ENCODE measurements at places on chromosomes 7 and 10.

DNA sequence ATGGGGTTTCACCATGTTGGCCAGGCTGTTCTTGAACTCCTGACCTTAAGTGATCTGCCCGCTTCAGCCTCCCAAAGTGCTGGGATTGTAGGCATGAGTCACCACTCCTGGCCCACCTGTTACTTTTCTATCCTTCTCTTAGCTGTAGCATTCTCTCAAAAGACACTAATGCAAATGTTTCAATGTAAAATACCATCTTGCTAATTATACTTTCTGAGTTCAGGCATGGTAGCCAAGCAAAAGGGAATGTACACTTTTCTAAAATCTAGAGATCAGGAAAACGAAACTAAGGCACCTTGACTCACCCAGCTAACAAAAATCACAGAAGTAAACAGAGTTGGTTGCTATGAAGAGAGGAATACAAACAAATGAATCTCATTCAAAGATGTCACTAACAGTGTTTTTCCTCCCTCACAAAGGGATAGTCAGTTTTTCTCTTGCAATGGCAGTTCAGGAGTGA is 401.0 kb upstream of the NRP1 start:
- DNase-seq: no peak

GRCh38 chr10:92790440-92790839 is 57.9 kb upstream of the EXOC6 start:
- no peak for DNase-seq

GRCh38 chr7:18548534-18548933 is 53.0 kb downstream of the HDAC9 start:
- no peak for DNase-seq

- DNase-seq: no peak
These were observed 117.9 kb downstream of the ADCY1 start for GRCh38 chr7:45692031-45692430.

DNA sequence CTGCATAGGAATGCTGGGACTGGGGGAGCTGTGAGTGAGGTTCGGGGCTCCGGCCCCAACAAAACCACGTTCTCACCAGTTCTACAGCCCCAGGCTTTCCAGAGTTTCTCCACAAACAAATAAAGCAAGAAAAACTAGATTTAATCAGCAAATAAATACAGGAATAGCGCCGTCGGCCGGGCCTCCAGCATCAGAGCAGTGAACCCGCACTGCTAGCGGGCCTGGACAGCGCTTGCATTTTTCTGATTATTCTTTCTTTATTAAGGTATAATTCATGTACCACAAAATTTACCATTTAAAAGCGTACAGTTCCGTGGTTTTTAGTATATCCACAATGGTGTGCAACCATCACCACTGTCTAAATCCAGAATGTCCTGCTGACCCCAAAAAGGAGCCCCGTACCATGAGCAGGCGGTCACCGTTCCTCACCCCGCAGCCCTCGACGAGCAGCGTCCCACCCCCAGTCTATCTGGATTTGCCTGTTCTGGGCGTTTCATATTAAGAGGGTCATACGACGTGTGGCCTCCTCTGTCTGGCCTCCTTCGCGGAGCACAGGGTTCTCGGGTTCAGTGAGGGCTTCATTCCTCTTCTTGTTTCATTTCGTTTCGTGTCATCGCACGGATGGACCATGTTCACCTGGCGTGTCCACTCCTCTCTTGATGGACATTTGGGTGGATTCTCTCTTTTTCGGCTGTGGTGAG is 35.5 kb upstream of the FOXL3 start:
- no peak for DNase-seq

DNA sequence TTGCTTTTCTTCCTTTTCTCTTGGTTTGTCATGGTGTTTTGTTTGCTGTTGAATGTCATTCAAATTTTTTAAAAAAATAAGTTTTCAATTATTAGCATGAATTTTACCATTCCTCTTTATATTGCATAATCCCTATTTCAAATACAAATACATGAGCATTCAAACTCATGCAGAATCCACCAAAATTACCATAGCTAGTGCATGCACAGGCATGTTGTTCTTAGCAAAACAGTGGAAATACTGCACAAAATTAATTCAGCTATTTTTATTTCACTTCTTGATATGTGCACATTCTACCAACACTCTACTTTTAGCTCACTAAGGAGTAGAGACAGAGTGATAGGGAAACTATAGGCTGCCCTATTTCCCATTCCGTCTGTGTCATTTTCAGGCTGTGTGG is 670.1 kb upstream of the LRRN3 start:
- no peak for DNase-seq

- DNase-seq: peak; percentile 55
These were observed 948 bp downstream of the TMEM229A start for GRCh38 chr7:124031919-124032318.

DNA sequence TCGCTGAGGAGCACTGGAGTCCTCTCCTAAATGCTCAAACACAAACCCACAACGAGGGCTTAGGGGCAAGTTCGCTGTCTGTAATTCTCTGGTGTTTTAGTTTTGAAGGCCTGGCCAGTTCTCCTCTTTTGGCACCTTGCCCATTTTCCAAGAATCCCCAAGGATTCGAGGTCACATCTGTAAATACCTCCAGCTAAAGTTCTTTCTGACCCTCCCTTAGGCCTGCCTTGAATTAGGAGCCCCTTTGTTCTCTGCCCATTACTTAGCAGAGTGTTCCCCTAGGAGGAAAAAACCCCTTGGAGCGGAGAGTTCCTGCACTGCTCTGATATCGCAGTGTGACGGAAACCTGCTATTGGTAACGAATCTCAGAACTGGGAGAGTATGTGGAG is 743 bp upstream of the PYROXD2 start:
- DNase-seq: no peak

GRCh38 chr7:70710651-70711050 is 421.3 kb upstream of the GALNT17 start:
- DNase-seq: no peak

- DNase-seq: no peak
These were observed 268.0 kb upstream of the ZMIZ1 start for GRCh38 chr10:78800535-78801320.

DNA sequence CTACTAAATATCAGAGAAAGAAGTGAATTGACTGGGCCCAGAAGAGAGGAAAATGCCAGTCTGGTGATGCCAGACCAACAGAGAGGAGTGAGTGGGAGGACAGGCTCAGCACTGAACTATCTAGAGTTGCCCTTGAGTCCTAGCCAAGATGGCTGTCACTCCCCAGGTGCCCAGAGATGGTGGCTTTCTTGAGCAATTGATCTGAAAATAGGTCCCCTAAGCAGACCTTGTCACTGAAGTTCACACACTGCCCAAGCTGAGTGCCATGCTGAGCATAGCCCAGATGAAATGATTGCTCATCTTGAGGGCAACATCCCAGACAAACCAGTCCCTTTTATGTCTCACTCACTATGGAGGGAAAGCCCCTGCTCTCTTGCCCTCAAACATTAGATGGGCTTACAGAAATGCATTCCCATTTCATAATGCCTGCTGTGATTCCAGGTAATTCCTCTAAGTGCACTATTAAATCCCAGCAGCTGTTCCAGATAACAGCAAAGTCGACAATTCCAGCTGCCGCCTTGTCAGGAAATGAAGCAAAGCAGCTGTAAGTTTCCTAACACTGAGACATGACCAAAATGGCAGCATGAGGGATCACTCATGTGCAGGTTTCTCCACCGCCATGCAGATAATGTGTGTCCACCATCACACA is 329.4 kb downstream of the KCNMA1 start:
- DNase-seq: no peak

DNA sequence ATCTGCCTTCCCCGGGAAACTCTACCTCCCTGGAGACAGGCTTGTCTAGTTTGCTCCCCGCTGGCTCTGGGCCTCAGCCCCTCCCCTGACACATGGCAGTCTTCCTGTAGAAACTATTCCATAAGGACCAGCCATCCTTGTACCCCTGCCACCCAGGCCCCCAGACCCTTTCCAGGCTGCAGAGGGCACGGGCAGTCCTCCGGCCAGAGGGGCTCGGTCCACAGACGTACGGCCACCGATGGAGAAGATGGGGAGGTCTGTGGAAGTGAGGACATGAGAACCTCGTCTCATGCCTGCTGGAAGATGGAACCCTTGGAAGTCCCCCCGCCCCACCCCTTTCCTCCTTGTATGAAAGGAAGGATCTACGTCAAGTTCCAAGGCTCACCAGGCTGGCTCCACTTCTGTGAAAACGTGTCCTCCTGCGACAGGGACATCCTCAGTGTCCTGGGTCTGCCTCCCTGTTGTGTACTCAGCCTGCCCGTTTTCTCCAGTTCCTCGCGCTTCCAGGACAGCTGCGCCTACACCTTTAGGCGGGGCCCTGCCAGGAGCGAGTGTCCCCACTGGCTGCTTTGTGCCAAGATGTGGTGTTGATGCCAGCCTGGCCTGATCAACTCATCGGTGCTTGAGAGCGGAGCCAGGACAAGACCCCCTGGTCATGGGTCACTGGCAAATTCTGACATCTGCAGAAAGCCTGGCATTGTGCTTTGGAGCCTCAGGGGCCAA is 414.9 kb downstream of the GLRX3 start:
- no peak for DNase-seq

GRCh38 chr10:93006435-93007039 is 54.1 kb upstream of the CYP26C1 start:
- DNase-seq: no peak

DNA sequence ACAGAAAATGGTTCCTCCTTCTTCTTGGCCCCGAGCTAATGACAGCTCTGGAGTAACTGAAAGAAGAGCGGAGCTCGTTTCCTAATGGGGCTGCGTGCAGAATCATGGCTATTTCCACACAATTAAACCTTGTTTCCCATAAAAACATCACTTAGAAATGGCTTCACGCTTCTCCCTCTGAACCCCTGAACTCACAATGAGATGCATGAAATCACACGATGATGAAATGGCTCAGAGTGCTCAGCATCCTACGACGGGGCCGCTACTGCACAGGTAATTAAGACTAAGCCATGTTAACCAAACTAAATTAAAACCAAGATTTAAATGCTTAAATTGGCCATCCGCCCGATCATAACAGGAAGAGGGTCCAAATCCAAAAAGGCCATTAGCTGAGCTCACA is 80.0 kb upstream of the DNAAF5 start:
- no peak for DNase-seq

- no peak for DNase-seq
These were observed 17.3 kb downstream of the GNA12 start for GRCh38 chr7:2826771-2827170.

GRCh38 chr7:148521271-148521670 is 69.3 kb upstream of the C7orf33 start:
- no peak for DNase-seq

DNA sequence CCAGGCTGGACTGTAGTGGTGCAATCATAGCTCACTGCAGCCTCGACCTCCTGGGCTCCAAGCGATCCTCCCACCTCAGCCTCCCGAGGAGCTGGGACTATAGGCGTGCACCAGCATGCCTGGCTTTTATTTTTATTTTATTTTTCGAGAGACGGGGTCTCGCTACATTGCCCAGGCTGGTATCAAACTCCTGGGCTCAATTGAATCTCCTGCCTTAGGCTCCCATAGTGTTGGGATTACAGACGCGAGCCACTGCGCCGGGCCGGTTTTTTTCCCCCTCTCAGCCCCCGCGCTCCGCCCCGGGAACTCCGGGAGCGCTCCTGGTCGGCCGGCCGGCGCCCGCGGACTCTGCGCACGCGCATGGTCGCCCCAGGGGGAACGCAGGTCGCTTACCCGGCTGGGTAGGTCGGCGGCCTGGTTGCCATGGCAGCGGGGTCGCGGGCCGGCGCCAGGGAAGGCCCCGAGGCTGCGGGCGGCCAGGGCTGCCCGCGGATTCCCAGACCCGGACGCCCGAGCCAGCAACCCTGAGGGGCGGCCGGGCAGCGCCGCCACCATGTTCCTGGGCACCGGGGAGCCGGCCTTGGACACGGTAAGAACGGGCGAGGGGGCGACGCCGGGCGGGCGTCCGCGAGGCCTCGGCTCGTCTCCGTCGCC is at the start of gene IQCE:
Gene IQCE, plus strand, starts transcription at position 351 of the 654 bp plus-strand sequence. Its CDS starts 203 bp downstream, at position 554.
- DNase-seq: peak; percentile 63

DNA sequence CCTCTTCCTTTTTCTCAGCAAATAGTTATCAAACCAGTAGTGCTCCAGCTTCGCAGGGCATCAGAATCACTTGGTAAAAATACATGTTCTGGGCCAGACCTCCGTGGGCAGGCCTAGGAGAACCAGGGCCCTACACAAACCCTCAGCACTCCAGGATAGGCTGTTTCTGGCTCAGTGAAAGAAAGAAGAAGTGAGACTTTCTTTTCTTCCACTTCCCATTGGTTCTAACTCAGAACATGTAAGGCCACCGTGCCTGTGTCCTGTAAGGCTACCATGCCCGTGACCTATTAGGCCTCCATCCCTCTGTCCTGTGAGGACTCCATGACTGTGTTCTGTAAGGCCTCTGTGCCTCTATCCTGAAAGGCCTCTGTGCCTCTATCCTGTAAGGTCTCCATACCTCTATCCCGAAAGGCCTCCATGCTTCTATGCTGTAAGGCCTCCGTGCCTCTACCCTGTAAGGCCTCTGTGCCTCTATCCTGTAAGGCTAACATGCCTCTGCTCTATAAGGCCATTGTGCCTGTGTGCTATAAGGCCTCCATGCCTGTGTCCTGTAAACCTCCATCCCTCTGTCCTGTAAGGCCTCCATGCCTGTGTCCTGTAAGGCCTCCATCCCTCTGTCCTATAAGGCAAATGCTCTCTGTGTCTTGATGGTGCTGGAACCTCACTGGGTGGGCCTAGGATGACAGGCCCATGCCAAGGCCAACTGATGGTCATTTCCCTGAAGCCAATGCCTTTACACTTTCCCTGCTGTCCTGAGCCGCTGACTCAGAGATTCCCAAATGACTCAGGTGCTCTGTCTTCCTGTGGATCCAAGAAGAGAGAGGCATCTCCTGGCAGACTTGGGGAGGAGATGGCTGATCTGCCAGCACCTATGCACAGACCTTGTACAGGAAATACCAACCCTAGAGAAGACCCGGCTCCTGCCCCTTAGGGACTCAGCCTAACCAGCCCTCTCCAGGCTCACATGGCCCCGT is 96.6 kb upstream of the CACUL1 start:
- no peak for DNase-seq

- no peak for DNase-seq
These were observed 89.9 kb downstream of the JMJD1C start for GRCh38 chr10:63375859-63376258.

GRCh38 chr10:47264797-47265281 is 35.2 kb upstream of the GDF10 start:
- no peak for DNase-seq

DNA sequence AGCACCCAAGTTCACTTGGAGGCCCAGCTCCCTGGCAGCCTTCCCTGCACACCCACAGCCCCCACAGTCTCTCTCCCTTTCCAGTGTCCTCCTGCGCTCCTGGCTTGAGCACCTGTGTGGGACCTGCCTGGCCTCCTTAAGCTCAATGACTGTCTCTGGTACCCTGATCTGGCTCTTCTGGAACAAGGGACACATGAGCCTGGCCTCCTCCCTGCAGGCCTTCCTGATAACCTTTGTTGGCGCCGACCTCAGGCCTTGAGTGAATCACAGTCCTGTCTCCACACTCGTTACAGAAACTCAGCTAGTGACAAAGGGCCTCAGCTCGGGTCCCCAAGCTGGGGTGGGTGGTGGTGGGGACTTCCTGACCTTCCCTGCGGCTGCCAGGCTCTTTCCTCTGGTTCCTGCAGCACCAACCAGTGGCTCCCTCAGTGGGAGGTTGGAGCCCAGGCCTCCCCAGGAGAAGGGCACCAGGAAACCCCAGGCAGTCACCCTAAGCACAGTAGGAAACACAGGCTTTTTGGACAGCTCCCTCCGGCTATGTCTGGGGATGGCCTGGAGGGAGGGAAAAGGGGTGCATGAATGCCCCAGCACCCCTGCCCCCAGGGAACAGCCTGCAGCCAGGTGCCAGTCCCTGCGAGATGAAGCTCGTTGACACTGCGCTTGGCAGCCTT is 147.3 kb downstream of the SH3PXD2A start:
- DNase-seq: no peak

- DNase-seq: no peak
These were observed 225.3 kb upstream of the PRSS1 start for GRCh38 chr7:142523821-142524460.
